Cerebellar cortex (tissue), 1 donor: ENCODE measurements at places on chromosomes 7 and 10.

- DNase-seq, result peak; percentile 93
These were observed 251.7 kb upstream of the MYO3A start for GRCh38 chr10:25682203-25682851.

GRCh38 chr7:2248984-2249694 is 7.1 kb downstream of the NUDT1 start:
- DNase-seq, result peak; percentile 50

DNA sequence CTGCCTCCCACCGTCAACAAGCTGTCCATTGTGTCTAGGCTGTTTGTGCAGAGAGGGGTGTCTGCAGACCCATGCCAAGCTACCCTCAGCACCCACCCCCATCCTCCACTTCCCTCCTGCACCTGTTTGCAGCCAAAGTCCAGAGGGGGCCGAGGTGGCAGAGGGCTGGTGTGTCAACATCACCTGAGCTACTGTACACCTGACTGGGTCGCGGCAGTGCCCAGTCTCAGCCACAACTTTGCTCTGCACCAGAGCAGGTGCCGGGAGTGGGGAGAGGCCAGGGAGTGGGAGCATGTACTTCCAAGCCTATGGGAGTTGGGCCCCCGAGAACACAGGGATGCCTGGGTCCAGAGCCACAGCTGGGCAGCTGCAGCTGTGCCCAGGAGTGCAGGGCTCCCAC is 93.1 kb downstream of the AUTS2 start:
- DNase-seq, result no peak

GRCh38 chr10:127694580-127695193 is 42.3 kb upstream of the FOXI2 start:
- peak; percentile 50 for DNase-seq

DNA sequence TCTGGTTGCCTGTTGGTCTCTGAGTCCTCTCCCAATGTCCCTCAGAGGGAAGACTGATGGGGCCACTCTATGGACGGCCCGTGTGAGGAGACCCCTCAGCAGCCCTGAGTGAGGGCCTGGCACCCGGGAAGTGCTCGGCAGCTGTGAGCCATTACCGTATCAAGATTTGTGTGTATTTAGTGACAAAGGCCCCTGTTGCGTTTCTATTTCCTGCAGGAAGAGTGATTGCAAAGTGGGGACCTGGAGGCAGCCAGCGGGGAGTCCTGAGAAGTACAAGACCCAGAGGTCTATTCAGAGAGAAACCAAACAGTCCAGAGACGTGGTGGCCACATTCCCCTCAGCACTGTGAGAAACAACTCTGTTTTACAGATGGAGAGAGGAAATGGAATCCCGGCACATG is 51.1 kb upstream of the CHST15 start:
- DNase-seq, result no peak

DNA sequence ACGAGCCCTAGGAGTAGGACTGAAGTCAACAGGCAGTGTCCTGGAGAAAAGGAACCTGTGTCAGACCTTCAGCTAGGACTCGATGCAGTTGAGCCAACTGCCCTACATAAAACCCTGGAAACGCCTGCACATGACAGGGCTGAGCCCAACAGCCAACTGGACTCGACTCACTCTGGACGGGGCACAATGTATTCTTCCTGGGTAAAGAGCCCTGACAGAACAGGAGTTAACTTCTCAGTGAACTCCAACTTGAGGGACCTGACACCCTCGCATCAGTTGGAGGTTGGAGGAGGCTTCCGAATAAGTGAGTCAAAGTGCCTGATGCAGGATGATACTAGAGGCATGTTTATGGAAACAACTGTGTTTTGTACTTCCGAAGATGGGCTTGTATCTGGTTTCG is 93.5 kb downstream of the KMT2E start:
- peak; percentile 38 for DNase-seq

- DNase-seq, result no peak
These were observed 168.0 kb downstream of the DKK1 start for GRCh38 chr10:52481986-52482555.

GRCh38 chr7:17849504-17849903 is 90.8 kb downstream of the SNX13 start:
- DNase-seq, result no peak

DNA sequence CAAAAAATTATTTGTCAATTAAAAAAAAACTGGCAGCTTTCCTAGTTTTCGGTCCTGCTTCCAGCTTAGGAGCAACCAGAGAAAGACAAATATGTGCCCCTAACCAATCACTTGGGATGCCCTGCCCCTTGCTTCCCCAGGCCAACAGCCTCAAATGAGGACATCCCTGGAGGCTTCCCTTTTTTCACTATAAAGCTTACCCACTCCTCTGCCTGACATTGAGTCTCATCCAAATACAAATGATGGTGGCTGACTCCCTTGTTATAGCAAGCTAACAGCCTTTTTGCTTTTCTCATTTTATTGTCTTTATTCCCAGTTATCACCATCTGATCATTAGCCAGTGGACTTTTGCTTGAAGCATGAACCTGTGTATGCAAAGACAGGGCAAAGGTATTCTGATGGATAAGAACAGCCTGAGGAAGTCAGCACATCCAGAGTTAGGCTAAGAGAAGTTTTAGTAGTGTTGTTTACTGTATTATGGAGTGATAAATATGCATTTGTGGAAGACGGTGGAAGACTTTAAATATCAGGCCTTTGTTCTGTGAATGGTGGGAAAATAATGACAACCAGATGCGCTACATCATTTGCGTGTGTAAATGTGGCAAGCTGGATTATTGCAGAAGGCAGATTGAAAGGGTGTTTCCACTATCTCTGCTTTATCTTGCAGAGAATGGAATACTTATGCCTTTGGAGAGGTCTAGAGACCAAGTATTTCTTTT is 1.7 kb upstream of the CCM2 start:
- no peak for DNase-seq
